LHCN-M2 (cell line): ENCODE measurements at places on chromosomes 6 and 20. TPM values are rescaled to one million over a fixed set of nuclear protein-coding genes. Genes with fewer than 3 reads are reported as not detected.

The PRICKLE4 gene
- 1.7 and 3.1 TPM in 2 replicates for total RNA-seq

The RBM38 gene
- total RNA-seq, result 7.4 and 8.6 TPM in 2 replicates

The TCF21 gene
- not detected in 2 replicates for total RNA-seq

The PLA2G7 gene
- total RNA-seq, result not detected in 2 replicates

The ECHDC1 gene
- 91.6 and 97.8 TPM in 2 replicates for total RNA-seq

The EFCAB8 gene
- 0.17 TPM in 1 of 2 replicates, not detected in the other for total RNA-seq

The ENPP3 gene
- 0.19 TPM in 1 of 2 replicates, not detected in the other for total RNA-seq

The TFAP2A gene
- total RNA-seq, result 0.06 and 0.29 TPM in 2 replicates

The FERMT1 gene
- total RNA-seq, result 6.1 and 8.3 TPM in 2 replicates

The RSPO3 gene
- not detected in 2 replicates for total RNA-seq

The BAG2 gene
- total RNA-seq, result 16.3 and 19.6 TPM in 2 replicates

The GABRR1 gene
- not detected in 2 replicates for total RNA-seq

The ATG5 gene
- 47.4 and 51.9 TPM in 2 replicates for total RNA-seq

The ZBTB46 gene
- 7.6 and 9.1 TPM in 2 replicates for total RNA-seq

The RCAN2 gene
- total RNA-seq, result 0.58 and 0.86 TPM in 2 replicates

The RIPPLY2 gene
- total RNA-seq, result not detected in 2 replicates

The IP6K3 gene
- total RNA-seq, result 62.6 and 88.2 TPM in 2 replicates

The HLA-DRA gene
- 0.38 and 1.0 TPM in 2 replicates for total RNA-seq

The SEL1L2 gene
- not detected in 2 replicates for total RNA-seq

The ATP9A gene
- total RNA-seq, result 1.8 and 2.0 TPM in 2 replicates

The LYRM2 gene
- total RNA-seq, result 46.6 and 50.7 TPM in 2 replicates

The ZNF334 gene
- total RNA-seq, result 0.11 TPM in 1 of 2 replicates, not detected in the other

The SLC22A3 gene
- 0.06 TPM in 1 of 2 replicates, not detected in the other for total RNA-seq

The GRM1 gene
- total RNA-seq, result under 0.01 and 0.06 TPM in 2 replicates

The TRIM15 gene
- not detected in 2 replicates for total RNA-seq

The CDSN gene
- not detected in 2 replicates for total RNA-seq

The SIRPB2 gene
- not detected in 2 replicates for total RNA-seq

The GPX5 gene
- total RNA-seq, result not detected in 2 replicates

The AIF1 gene
- not detected in 2 replicates for total RNA-seq

The SIRPD gene
- not detected in 2 replicates for total RNA-seq

The SNAP25 gene
- total RNA-seq, result 0.58 and 1.1 TPM in 2 replicates

The CST1 gene
- not detected in 2 replicates for total RNA-seq

The BPI gene
- not detected in 2 replicates for total RNA-seq

The PSORS1C1 gene
- total RNA-seq, result 0.64 and 0.69 TPM in 2 replicates

The OR2B6 gene
- not detected in 2 replicates for total RNA-seq

The WFDC5 gene
- not detected in 2 replicates for total RNA-seq

The GSTA2 gene
- total RNA-seq, result not detected in 2 replicates

The SLC17A9 gene
- total RNA-seq, result not detected in 2 replicates

The TGM3 gene
- not detected in 2 replicates for total RNA-seq

The SAMD5 gene
- total RNA-seq, result 2.2 and 4.0 TPM in 2 replicates

The PGC gene
- not detected in 2 replicates for total RNA-seq

The CCDC170 gene
- 0.06 TPM in 1 of 2 replicates, not detected in the other for total RNA-seq

The VARS1 gene
- total RNA-seq, result 63.2 and 68.7 TPM in 2 replicates

The PDSS2 gene
- total RNA-seq, result 10.7 and 11.0 TPM in 2 replicates

The CYP24A1 gene
- 0.51 TPM in 1 of 2 replicates, not detected in the other for total RNA-seq

The ULBP2 gene
- total RNA-seq, result 7.6 and 8.1 TPM in 2 replicates

The HMGCLL1 gene
- not detected in 2 replicates for total RNA-seq

The RAET1L gene
- not detected in 2 replicates for total RNA-seq

The CLPSL2 gene
- not detected in 2 replicates for total RNA-seq

The WASF1 gene
- total RNA-seq, result 11.3 and 14.9 TPM in 2 replicates

The PHACTR3 gene
- total RNA-seq, result 0.63 TPM in 1 of 2 replicates, not detected in the other

The RFX6 gene
- total RNA-seq, result not detected in 2 replicates
